Activated naive CD4-positive, alpha-beta T cell (primary cell): ENCODE measurements at places on chromosomes 2 and 18.

- no peak for DNase-seq
Observed at GRCh38 chr18:63301434-63301833, 18.1 kb downstream of the BCL2 start.

GRCh38 chr2:42566837-42567321, 1.6 kb upstream of the MTA3 start:
- DNase-seq = no peak

GRCh38 chr2:54597153-54597848, 126.2 kb upstream of the EML6 start:
- no peak for DNase-seq

GRCh38 chr2:206154197-206154596, 5.0 kb downstream of the NDUFS1 start:
- no peak for DNase-seq

DNA sequence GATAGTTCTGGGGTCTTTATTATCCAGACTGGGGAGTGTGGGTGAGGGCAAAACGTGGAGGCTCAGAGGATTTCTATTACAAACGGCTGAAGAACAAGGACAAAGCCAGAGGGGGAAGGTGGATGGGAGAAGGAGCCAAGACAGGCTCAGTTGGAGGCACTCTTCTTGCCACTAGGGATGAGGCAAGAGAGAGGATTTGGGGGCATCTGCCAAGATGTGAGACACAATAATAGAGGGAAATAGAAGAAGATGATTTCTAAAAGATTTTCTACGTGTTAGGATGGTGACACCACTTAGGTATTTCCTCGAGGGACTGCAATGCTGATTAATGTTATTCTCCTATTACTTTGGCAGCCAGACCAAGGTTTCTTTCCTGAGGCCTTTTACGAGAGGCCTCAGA, 71.8 kb downstream of the APOB start:
- DNase-seq = no peak

DNA sequence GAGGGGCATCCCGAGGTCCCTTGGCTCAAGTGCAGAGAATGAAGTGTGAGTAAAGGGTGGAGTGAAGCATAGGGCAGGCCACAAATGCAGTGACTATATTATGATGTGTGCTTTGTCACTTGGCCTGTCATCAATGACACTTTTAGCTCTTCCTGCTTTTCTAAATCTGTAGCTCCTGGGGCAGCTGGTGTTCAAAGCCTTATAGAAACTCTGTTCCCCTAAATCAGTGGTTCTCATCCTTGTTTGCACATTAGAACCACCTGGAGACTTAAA, 135.6 kb upstream of the LGALSL start:
- DNase-seq = no peak

DNA sequence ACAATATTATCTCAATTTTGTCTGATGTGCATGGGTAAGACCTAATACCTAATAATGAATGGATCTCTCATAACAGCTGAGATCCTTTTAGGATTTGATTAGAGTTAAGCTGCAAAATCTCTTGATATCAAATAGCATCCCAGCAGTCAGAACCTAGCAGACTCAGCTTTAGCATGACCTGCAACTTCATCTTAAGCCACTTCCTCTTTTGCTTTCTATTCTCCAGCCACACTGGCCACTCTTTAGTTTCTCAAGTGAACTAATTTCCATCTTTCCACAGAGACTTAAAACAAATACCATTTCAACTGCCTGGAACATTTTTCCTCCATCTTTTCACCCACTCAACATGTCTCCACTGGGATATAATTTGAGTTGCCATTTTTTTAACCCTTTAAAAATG, 1251.6 kb upstream of the ZEB2 start:
- DNase-seq = no peak

- DNase-seq = no peak
Observed at GRCh38 chr18:48308027-48308635, 101.1 kb downstream of the ZBTB7C start.

GRCh38 chr18:70308555-70309294, 19.9 kb downstream of the SOCS6 start:
- DNase-seq = no peak

DNA sequence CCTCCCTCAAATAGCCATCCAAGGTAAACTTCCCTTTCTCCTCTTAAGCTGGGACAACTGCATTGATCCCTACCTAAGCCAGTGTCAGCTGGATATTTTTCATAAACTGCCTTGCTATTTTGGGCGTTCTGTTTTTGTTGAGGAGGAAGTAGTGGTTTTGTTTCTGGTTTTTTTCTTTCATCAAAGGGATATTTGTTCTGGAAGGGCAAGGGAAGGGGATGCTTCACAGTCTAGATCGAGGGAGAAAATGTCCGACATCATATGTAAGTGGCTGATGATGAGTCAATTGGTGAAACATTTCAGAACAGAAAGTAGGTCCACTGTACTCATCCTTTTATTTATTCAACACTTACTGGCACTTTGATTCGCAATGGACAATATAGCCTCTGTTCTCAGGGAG, 31.0 kb downstream of the TANC1 start:
- DNase-seq = no peak

GRCh38 chr2:47644351-47644750, 138.6 kb upstream of the MSH6 start:
- DNase-seq = no peak

- no peak for DNase-seq
Observed at GRCh38 chr2:100624536-100624935, 61.7 kb downstream of the PDCL3 start.

DNA sequence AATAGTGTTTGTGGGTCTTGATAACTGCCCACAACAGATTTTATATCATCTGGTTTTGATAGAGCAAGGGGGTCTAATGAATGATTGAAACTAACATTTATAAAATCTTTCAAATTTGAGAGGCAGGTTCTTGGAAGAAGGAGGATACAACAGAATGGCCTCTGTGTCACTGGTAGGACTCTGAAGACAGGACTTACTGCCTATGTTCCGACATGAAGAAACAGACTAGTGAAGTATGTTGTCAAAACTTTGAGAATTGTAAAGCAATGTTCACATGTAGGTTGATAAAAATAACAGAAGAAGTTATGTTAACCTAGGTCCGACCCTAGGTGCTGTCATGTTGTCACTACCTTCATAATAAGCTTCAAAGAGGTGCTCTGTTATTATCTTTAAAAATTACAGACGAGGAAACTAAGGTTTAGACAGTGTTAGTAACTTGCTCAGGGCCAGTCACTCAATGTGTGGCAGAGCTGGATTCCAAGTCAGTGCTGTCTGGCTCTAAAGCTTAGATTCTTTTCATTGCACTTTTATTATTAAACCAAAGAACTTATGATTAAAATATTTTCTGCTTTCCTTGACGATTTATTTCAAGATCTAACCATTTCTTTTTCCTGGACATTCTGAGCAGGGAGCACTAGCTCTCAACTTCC, 146.2 kb downstream of the RPIA start:
- DNase-seq = no peak

GRCh38 chr18:23131693-23132319, 3.5 kb upstream of the CABLES1 start:
- peak; percentile 8 for DNase-seq

DNA sequence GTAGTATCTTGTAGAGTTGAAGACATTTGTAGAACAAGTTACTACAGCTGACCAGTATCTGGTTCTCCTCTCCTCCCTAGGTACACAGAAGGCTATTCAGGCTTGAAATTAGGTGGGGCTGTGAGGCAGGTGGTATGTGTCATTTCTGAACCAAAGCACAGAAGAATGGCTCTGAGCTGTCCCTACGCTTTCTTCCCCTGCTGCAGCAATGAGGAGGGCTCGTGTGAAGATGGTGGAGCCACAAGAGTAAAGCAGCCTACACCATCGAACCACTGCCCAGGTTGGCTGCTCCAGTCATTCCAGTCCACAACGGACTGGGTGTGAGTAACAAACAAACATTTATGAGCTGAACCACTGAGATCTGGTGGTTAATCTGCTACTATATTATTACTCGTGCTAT, 148.9 kb downstream of the DTNB start:
- no peak for DNase-seq

DNA sequence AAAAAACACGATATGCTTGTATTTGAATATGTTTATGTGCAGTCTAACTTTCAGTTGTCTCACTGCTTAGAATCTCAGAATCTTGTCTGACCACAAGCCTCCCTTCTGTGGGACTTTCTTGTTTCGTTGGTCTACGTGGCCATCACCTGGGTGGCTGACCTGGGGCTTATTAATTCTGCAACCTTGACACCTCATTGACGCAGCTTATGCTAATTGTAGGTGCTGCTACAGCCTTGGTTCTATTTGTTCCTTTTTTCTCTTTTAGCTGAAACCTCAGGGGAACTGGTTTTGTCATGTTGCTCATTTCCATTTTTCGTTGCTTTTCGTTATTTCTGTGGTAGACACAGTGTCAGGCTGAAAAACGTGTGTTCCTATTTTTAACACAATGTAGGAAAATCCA, 273.7 kb downstream of the SLC4A3 start:
- DNase-seq = no peak

GRCh38 chr2:183597841-183598240, 473.6 kb downstream of the NUP35 start:
- DNase-seq = no peak

DNA sequence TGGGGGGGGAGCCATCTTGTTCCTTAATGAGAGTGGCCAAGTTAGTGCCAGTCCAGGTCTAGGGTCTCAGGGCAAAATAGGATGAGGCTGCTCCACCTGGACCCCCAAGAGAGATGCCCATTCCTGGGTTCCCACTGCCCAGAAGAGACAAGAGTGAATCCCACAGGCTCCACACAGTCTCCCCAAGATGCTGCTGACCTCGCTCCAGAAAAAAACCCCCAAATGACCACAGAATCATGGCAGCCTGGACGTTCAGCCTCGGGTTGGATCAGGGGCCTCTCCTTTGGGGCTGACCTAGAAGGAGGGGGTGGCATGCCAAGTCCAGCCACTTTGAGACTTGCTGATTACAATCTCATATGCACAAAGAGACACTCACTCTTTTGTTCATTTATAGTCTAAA, 25.1 kb downstream of the STAT1 start:
- DNase-seq = no peak

DNA sequence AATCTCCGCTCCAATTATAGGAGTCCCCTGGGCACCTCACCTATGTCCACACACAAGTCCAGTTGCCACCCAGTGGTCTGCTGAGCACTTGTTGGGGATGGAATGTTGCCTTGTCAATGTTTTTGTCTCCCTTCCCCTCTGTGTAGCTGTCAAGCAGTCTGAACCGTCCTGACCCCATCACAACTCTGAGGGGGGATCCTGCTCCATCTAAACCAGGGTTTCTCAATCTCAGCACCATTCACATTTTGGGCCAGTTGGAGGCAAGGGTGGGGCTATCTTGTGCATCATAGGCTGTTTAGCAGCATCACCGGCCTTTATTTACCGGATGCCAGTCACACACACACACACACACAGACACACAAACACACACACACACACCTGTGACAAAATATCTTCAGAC, 53.0 kb downstream of the CYP26B1 start:
- DNase-seq = no peak

- DNase-seq = no peak
Observed at GRCh38 chr2:241862775-241863535, 4.3 kb upstream of the PDCD1 start.

- DNase-seq = no peak
Observed at GRCh38 chr2:9984217-9984739, 32.8 kb downstream of the GRHL1 start.

GRCh38 chr2:55961318-55961911, 37.8 kb upstream of the EFEMP1 start:
- DNase-seq = no peak

DNA sequence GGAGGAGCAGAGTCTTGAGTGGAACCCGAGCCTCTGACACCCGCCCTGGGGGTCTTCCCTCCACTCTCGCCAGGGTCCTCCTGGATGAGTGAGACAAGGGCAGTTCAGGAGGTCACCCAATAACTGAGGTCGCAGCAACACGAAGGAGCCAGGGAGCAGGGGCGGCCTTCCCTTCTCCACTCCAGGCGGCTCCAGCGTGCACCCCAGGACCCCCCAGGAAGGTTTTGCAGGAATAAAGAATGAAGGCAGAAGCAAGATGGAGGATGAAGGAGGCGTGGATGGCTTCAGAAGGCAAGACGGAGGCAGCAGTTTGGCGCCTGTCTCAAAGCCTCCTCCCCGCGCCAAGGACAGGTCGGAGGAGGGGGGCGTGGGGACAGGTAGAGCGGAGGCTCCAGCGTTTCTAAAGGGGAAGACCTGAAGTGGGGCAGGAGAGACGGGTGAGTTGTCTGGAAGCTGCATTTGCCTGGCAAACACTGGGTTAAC, 579 bp upstream of the ITM2C start:
- no peak for DNase-seq

DNA sequence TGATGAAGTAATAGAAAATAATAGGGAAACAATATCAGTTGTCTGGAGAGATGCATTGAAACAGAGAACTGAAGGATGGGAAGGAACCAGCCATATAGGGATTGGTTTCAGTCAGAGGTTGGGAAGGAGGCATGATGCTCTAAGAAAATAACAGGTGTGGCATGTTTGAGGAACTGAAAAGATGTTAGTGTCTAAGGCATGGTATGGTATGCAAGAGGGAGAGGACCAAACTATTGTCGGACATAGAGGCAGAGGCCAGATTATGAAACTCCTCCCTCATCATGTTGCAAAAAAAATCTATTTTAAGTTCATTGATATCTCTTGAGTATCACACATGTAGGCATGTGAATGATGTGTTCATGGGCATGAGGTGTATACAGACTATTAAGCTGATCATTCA, 48.9 kb upstream of the EMILIN2 start:
- no peak for DNase-seq

DNA sequence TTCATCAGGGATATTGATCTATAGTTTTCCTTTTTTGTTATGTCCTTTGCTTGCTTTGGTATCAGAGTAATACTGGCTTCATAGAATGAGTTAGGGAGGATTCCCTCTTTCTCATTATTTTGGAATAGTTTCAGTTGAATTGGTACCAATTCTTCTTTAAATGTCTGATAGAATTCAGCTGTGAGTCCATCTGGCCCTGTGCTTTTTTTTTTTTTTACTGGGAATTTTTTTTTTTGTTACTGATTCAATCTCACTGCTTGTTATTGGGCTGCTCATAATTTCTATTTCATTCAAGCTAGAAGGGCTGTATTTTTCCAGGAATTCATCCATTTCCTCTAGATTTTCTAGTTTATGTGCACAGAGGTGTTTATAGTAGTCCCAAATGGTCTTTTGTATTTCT, 103.9 kb downstream of the RND3 start:
- DNase-seq = no peak

GRCh38 chr2:62447411-62447810, 58.6 kb downstream of the TMEM17 start:
- no peak for DNase-seq

GRCh38 chr2:172931918-172932520, 143.6 kb upstream of the MAP3K20 start:
- DNase-seq = peak; percentile 35

DNA sequence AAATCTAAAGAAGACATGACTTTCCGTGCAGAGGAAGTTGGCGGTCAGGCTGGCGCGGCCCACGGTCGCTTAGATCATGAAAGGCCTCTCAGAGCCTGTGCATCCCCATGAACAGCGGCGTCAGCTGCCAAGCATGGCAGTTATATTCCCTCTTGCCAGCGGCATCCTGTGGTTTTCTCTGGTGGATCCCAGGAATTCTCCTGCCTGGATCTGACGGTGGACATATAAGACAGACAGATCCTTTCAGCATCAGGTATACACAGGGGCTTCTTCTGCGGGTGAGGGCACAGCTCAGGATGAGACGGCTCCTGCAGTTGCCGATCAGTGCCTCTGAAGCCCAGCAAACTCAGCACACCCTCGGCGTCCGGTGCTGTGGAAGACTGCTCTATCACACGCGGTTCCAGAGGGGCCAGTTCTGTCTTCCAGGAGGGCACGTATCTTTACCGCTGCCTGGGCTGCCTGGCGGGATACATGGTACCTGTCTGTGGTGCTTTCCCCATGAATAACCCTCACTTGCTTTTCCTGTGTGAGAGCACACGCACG, 157.8 kb downstream of the LDLRAD4 start:
- DNase-seq = no peak

GRCh38 chr2:43185146-43185545, 41.3 kb downstream of the ZFP36L2 start:
- no peak for DNase-seq
